ENCODE measurements at places on chromosomes 5 and 9. TPM values are rescaled to one million over a fixed set of nuclear protein-coding genes. Genes with fewer than 3 reads are reported as not detected.

UHRF2 gene
- 56.5 TPM for total RNA-seq

DNA sequence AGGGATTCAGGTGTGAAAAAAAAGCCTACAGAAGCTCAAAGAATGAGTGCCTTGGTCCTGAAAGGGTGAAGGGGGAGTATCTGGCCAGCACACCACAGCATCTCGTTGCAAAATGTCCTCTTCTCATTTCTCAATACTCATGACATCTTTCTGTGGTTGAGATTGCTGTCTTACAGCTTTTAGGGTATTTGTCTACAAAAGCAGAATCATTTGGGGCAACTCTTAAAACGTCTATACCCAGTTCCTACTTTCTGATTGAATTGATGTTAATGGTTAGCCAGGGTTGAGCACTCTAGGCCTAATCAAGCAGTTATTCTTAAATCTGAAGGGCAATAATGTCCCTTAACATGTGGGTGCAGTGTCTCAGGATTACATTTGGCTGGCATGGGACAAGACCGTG, 21.2 kb upstream of the PCSK5 start:
- DNase-seq = no peak

DNA sequence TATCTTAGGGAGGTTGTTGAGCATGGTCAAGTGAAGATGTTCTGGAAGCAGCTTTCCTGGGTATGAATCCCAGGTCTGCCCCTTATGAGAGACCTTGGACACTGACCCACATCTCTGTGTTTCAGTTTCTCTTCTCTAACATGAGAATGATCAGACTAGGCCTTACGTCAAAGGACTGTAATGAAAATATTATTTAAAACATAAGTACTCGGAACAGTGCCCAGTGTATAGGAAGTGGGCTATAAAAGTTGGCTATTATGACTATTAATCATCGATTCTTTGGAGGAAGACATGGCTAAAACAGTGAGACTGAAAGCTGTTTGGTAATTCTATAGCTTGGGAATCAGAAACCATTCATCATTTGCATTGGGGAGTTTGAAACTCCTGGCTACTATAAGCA, 65.3 kb upstream of the MYO10 start:
- no peak for DNase-seq

GRCh38 chr9:3520564-3520963, 5.2 kb downstream of the RFX3 start:
- DNase-seq = no peak

GRCh38 chr9:5870691-5871090, 20.0 kb upstream of the MLANA start:
- DNase-seq = no peak

- DNase-seq = no peak
Observed at GRCh38 chr5:68534956-68535520, 319.5 kb downstream of the PIK3R1 start.

ENTPD8 gene
- total RNA-seq = not detected

GRCh38 chr9:92962303-92962649, 15.0 kb downstream of the FGD3 start:
- no peak for DNase-seq

BRINP1 gene
- total RNA-seq = 1.8 TPM

DNA sequence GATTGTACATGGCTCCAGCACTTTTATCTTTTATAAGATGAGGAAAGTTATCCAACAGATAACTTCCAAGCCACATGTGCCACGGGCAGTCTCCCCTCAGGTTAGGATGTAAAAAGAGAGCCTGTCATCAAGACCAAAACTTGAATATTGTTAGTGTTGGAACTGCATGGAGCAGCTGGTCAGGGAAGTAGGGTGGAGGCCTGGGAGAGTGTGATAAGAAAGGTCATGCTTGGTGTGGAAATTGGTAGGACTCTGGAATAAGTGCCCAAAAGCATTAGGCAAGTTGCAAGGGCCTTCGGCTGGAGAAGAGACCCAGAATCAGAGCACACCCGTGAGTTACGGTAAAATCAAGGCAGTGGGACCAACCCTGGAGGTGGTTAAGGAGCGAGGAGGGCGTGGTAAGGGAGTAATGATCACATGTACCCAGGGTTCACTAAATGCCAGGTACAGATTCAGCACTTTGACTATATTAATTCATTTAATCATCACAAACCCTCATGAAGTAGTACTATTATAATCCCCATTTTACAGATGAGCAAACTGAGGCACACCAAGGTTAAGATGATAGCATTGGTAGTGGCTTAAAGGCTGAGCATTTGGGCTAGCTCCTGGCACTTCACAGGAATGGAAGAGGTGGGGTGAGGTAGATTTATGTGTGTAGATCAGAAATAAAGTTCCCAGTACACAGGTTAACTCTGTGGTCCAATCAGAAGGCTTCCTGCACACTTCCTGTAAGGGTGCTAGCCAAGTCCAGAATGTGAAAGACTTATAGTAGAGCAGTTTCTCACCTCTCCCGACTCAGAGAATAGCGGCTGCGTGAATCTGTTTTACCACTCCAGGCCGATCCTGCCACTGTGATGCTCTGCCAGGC, 96.5 kb upstream of the ZNF608 start:
- no peak for DNase-seq

DNA sequence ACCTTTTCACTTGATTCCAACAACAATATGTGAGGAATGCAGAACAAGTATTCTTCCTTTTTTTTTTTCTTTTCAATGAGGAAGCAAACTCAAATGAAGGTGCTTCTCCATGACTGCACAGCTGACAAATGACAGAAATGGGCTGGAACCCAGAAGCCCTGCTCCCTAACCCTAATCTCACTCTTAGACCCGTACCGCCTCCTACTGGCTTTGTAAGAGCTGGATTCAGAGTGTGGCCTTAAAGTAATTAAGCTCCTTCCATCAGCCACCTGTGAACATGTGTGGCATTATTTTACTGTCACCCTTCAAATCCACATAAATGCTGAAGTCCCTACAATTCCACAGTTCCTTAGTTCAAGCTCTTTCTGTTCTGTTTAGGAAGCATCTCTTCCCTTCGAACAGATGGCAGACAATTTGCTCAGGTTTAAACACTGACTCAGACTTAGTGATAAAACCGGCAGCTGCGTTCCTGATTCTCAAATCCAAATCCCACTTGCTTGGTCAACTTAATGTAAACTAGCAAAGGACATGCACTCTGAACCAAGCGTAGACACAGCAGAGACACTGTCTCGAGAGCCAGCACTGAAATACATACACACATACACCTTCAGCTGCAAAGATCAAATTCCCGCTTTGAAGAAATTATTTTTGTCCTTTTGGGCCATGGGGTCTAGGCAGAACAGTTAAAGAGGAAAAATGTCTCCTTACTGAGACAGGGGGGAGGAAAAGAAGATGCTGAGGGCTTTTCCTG, 316.7 kb upstream of the TLE4 start:
- no peak for DNase-seq

DNA sequence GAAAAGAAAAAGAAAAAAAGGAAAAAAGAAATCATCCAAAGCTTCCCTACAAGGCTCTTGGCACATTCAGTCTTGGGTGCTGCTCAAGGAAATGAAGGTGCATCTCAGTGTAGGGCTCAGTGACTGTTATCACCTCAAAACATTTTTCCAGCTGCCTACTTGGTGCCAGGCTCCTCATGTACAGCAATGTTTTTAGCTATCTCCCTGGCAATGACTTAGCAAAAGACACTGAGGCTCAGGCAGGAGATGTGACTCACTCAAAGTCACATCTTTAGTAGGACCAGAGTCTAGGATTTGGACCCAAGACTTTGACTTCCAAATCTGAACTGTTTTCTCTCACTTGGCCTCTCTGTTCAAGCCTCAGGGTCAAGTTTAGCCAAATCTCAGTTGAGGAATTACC, 264.2 kb downstream of the CRB2 start:
- no peak for DNase-seq

- DNase-seq = no peak
Observed at GRCh38 chr9:75935591-75935990, 45.1 kb downstream of the PCSK5 start.
